ENCODE measurements at places on chromosomes 12 and 14.

DNA sequence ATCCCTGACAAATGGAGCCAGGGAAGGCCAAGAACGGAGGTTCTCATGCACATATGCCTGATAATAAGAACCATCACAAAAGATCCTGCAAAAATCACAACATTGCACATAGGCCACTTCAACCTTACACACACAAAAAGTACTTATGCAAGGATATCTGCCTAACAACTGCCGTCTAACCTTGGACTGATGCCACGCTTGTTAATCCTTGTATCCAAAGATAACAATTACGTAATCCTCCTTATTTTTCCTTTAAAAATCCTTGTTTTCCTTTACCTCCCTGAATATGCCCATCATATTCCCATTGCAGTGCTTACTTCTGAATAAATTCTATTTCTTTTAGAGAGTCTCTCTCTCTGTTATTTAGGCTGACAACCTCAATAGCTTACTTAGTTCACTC lies 59.5 kb downstream of the TMEM116 start:
- DNase-seq = no peak

- DNase-seq = no peak
Measured at GRCh38 chr12:68190301-68190700, 30.8 kb upstream of the IFNG start.

- DNase-seq = no peak
Measured at GRCh38 chr12:52522346-52523011, 2.3 kb upstream of the KRT5 start.

GRCh38 chr12:83630526-83630925 lies 943.8 kb downstream of the TMTC2 start:
- DNase-seq = no peak

GRCh38 chr12:66808606-66809005 lies 129.7 kb upstream of the GRIP1 start:
- DNase-seq = no peak

Data from T-helper 1 cell (primary cell).